Stimulated activated CD4-positive, alpha-beta T cell treated with anti-CD3 and anti-CD28 coated beads, Interleukin-2, amount 100 ng/mL, for 4 hours (primary cell): ENCODE measurements at places on chromosomes 4 and X.

DNA sequence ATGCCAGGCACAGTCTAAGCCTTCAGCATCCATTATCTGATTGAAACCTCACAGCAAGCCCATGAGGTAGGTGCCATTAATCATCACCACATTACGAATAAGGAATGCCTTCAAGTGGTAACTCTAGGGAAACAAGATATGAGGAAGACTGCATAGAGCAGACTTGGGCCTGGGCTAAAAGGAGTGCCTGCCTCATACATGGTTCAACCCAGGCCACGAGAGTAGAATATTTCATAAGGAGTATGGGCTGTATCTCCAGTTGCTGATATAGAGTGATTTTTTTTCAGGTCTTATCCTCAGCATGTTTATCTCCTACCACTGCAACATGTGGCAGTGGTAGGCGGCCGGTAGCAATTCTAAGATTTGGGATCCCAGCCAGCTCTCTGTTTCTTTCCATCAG lies 51.7 kb downstream of the ATP11C start:
- DNase-seq = no peak

GRCh38 chr4:5259471-5259870 lies 208.2 kb downstream of the STK32B start:
- DNase-seq = no peak

GRCh38 chr4:33722800-33723516 lies 2521.4 kb downstream of the ARAP2 start:
- DNase-seq = no peak

DNA sequence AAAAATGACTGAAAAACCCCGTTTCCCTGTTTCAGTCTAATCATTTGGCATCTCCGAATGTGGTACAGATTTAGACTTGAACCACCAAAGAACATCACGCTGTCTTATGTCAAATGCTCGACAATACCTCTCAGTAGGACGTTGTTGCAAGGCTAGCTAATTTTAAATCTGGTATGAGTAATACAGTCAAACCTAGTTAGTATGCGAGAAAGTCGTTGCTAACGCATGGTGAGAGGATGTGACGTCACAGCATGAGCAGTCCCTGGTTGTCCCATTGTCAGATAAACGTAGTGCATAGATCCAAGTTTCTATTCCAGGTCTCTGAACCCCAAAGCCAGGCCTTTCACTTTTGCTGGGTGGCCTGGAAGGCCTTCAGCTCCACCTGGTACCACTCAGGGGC lies 44.7 kb downstream of the SETD7 start:
- DNase-seq = no peak

DNA sequence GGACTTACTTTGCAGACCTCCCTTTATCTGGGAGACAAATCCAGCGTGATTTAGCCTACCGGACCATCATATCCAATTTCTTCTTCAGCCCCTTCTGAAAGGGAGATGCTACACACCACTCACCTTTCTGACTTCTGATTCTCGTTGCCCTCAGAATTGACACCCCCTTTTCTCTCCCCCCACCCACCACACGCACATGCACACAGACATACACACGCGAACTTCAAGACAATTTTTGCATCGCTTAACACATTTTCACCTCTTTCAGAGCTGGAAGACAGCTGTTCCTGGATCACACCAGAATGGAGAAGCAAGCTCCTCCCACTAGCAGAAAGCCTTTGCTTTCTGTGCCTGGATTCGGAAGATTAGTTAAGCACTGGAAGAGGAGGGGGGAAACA lies 1.0 kb upstream of the SNCA start:
- DNase-seq = no peak

- no peak for DNase-seq
Observed at GRCh38 chr4:85717351-85717750, 242.4 kb downstream of the ARHGAP24 start.

DNA sequence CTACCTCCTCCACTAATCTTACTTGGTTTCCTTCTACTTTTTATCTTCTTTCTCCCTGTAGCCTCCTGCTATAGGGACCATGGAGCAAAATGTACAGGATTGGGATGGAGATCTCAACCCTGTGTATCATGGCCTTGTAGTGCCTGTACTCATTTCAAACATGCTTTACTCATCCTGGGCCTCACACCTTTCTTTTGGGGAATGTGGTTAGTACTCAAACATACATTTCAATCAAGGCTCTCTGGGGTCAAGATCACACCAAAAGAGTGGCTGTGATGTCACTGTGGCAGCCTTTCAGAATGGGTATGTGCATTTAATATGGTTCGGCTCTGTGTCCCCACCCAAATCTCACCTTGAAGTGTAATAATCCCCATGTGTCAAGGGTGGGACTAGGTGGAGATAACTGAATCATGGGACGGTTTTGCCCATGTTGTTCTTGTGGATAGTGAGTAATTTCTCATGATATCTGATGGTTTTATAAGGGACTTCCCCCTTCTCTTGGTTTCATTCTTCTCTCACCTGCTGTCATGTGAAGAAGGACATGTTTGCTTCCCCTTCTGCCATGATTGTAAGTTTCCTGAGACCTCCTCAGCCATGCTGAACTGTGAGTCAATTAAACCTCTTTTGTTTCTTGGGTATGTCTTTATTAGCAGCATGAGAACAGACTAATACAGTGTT lies 205.1 kb downstream of the RASL11B start:
- DNase-seq = no peak

DNA sequence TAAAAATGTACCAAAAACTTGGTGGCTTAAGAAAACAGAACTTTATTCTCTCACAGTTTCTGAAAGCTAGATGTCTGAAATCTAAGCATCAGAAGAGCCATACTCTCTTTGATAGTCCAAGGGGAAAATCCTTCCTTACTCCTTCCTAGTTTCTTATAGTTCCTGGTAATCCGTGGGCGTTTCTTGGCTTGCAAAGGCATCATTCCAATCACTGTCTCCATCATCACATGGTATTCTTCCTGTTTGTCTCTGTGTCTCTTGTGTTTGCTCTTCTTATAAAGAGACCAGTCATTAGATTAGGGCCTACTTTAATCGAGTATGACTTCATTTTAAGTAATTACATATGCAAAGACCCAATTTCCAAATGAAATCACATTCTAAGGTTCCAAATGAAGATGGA lies 118.9 kb upstream of the FSTL5 start:
- DNase-seq = no peak

- no peak for DNase-seq
Observed at GRCh38 chr4:154390324-154390723, 101.3 kb downstream of the DCHS2 start.

- DNase-seq = no peak
Observed at GRCh38 chr4:1532549-1533395, 126.5 kb upstream of the NKX1-1 start.

- no peak for DNase-seq
Observed at GRCh38 chr4:20538905-20539304, 161.4 kb upstream of the PACRGL start.

DNA sequence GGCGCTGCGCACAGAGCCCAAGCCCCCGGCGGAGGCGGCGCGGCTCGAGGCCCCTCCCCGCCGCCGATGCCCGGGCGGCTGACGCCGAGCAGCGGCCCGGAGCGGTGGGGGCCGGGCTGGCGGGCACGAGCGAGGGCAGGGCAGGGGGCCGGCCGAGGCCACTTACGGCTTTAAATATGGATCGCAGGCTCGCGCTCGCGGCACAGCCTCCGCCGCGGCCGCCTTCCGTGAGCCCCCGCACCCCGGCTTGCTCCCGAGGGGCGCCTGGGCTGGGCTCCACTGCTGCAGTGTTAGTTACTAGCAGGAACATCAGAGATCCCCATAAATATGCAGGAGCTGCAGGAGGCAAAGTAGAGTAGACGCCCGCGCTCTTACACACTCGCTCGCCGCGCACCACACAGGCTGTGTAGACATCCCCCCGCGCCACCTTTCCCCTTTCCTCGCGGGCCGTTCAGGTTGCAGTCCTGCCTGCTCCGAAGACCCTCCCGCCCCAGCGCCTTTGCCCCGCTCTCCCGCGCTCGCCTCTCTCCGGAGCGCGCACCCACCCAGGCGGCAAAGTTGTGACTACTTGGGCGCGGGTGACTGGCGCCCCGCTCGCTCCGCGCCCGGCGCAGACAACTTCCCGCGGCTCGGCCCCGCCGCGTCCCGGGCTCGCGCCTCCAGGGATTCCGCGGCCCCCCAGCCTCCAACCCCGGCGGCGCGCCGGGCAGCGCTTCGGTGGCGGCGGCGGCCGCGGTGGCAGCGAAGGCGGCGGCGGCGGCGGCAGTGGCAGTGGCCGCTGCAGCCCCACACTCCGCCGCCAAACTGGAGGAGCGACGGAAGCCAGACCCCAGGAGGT lies 152.0 kb upstream of the SLC4A4 start:
- no peak for DNase-seq

GRCh38 chrX:37896511-37896890 lies 49.1 kb upstream of the DYNLT3 start:
- no peak for DNase-seq

DNA sequence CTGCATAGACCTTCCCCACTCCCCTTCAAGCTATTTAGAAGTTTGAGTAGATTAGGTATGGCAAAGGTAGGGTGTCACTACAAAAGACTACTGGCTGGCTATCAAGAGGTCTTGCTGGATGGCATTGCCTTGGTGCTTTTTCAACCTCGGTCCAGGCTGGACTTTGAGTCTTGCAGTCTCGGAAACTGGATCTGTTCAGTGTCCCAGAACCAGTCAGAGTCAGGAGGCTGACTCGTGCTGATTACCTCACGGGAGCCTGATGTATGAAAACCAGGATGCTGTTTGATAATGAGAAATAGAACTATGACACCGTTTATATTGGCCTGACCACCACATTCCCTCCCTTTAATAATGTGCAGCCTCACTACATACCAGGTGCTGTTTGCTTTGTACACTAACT lies 2.7 kb upstream of the PHKA1 start:
- DNase-seq = no peak

DNA sequence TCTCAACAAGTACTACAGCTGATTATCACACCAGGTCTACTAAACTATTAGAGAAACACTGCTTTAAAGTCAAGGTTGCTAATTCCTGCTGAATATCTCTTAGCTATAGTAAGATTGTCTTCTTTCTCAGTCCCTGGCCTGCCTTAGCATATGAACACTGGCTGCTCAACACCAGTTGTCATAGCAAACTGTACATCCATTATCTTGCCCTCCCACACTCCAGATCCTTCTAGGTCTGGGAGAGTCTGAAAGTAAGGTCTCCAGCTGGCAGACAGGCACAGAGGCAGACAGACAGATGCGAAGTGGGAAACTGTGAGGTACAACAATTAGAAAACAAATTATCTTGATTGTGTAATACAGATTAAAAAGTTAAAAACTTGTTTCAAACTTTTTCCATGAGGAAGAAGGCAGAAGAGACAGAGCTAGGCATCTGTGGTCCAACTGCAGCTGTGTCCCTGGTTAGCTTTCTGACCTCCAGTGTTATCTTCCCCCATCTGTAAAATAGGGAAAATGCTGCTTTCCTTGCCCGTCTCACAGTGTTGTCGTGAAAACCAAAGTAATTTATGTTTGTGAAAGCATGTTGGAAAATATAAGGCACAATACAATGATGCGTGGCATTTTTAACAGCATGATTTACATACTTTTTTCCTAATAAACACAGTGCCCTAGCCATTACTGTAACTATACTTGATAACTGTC lies 133.8 kb downstream of the KLHL13 start:
- no peak for DNase-seq

DNA sequence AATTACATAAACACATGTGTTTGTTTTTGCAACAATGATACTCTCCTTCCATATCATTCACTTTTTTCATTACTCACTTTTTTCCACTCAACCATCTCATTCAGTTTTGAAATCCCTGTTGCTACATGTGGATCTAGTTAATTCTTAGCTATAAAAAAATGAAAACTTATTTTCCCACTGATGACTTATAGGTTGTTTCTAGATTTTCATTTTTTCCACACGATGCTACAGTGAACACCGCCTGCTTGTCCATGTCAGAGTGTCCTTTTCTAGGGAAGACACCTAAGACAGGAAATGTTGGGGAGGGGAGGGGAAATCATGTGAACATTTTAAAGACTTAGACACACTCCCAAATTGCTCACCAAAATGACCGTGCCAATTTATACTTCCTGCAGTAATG lies 70.2 kb downstream of the SUPT20HL2 start:
- no peak for DNase-seq

DNA sequence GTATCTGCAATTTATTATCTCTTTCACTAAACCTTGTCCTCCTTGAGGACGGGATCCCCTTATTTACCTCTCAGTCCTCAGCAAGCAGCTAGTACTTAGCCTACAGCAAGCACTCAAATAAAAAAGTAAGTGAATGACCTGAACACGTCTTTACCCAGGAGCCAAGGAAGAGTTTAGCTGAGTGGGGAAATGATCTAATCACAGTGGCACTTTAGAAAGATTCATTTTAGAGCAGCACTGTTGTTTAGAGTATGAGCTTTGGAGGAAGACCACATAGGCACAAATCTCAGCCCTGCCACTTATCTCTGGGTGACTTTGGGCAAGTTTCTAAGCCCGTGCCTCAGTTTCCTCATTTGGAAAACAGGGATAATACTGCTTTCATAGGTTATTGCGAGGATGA lies 2.7 kb downstream of the FAM120C start:
- DNase-seq = no peak

GRCh38 chr4:105548483-105548882 lies 3.9 kb upstream of the ARHGEF38 start:
- no peak for DNase-seq

- DNase-seq = no peak
Observed at GRCh38 chr4:177271091-177271490, 38.6 kb upstream of the NEIL3 start.

GRCh38 chr4:82948647-82949204 lies 48.2 kb downstream of the THAP9 start:
- DNase-seq = no peak

GRCh38 chr4:79862821-79863220 lies 210.2 kb downstream of the ANTXR2 start:
- no peak for DNase-seq

DNA sequence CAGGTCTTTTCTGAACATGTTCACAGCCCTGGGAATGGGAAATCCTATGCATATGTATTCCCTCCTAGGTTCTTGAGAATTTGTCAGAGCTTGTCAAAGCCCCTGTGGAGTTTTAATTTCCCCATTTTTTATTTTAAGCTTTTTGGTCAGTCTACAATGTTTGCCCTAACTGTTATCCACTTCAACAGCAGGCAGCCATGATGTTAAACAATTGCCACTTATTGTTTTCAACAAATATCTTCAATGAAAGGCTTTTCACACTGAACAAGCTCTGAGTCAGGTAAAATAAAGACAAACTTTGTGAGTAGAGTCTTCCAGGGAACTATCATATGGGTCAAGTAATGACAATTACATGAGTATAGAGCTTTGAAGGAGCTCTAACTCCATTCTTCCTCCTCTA lies 25.0 kb upstream of the ATP1B4 start:
- DNase-seq = no peak

DNA sequence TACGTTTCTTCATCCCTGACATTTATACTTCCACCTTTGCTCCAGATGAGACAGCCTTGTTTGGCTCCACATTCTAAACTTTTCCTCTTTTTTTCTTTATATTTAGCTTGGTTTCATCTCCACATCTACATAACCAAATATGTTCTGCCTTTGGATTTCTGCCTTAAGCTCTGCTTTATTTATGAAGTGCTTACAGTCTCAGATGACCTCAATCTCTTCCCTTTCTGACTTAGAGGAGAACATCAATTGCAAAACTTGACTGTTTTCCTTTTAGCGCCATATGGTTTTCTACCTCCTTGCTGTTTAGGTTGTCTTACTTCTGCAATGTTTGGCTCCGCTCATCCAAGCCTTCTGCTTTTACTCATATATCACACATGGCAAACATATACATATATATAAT lies 7.5 kb downstream of the ASB5 start:
- DNase-seq = no peak

- no peak for DNase-seq
Observed at GRCh38 chrX:6227935-6228334, 732 bp downstream of the NLGN4X start.

- DNase-seq = no peak
Observed at GRCh38 chr4:174496631-174497432, 25.5 kb downstream of the HPGD start.

GRCh38 chr4:94488670-94489069 lies 36.9 kb downstream of the PDLIM5 start:
- no peak for DNase-seq
